ENCODE measurements at places on chromosomes 7 and 10.

DNA sequence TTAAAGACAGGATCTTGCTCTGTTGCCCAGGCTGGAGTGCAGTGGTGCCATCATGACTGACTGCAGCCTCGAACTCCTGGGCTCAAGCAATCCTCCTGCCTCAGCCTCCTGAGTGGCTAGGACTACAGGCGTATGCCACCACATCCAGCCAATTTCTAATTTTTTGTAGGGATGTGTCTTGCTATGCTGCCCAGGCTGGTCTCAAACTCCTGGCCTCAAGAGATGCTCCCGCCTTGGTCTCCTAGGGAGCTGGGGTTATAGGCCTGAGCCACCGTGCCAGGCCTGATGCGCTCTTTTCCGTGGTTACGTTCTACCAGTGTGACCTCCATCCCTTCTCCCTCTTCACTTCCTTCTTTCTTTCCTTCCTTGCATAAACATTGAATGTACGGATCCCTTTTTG is 34.2 kb upstream of the IL15RA start:
- no peak for DNase-seq

- no peak for DNase-seq
Measured at GRCh38 chr7:125090596-125090995, 161.0 kb upstream of the POT1 start.

DNA sequence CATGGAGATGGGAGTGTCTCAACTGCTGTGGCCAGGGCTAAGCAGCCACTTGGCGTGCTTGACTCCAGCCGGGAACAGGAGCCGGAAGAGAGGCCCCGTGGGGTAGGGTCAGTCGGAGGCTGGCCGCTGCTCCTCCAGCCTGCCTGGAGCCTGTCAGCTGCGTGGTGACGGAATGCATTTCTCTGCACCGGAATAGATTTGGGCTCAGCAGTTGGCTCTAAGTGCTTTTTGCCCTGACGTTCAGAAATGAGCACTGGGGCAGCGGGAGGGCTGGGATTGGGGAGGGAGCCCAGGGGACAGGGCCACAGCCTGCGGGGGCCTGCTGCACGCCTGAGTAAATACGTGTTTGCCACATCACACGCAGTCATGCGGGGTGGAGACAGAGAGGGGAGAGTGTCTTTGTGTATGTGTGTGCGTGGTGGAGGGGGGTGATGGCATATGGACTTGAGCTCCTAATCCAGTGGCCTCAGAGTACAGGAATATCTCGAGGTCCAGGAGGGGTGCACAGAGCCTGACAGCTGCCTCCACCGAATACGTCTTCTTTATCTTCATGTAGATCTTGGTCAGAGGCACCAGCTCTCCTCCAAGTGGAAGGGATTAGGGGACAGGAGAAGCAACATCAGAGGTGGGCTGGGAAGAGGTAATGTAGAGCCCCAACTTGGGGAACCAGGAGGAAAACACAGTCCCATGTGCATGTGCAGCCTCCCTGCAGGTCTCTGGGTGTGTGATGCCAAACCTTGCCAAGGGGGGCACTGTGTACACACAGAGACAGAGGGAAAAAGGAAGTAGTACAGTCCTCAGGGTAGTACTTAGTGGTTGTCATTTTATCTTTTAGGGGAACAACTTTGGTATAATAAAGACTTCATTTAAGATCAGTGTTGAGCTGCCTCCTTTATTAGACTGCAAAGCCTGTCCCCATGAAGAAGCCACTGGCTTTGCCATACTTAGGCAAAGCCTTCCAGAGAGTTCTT is 151.4 kb downstream of the CDH23 start:
- DNase-seq, result no peak

GRCh38 chr10:33073641-33074415 is 115.8 kb upstream of the ITGB1 start:
- DNase-seq, result no peak

- peak; percentile 77 for DNase-seq
Measured at GRCh38 chr7:140230516-140230860, 53.7 kb upstream of the KDM7A start.

GRCh38 chr10:121313119-121313875 is 284.9 kb downstream of the FGFR2 start:
- DNase-seq, result no peak

DNA sequence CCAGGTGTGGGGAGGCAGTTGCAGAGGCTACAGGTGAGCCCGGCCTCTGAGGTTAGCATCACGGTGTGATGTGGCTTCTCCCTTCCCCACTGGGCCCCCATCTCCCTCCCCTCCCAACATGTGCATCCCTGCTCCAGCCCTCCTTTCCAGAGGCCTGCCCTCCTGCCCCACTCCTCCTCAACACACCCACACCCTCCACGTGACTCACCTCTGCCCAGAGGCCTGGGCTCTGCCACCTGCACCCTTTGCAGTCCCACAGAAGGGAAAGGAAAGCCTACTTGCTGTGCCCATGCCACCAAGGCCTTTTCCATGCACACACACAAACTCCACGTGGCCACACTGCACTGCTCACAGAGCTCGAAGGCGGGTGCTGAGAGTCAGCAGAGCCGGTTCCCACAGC is 500.6 kb upstream of the FOXK1 start:
- DNase-seq, result no peak

- no peak for DNase-seq
Measured at GRCh38 chr10:24958091-24958720, 5.8 kb upstream of the PRTFDC1 start.

GRCh38 chr10:18306031-18306430 is 165.8 kb downstream of the CACNB2 start:
- no peak for DNase-seq

DNA sequence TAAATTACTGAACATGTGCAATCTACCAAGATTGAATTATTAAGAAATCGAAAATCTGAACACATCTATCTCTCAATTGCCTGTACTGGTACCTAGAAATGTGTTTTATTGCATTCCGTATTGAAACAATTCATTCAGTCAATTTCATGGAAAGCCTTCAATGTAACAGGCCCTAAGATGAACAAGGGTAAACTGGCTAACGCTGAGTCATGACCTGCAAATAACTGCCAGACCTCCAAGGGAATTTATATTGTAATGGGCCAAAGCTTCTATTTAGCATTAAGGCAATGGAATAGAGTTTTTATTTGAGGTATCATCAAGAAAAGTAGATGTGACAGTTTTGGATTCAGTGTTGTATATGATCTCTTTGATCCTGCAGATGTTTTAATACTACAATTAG is 49.9 kb upstream of the CD36 start:
- no peak for DNase-seq

DNA sequence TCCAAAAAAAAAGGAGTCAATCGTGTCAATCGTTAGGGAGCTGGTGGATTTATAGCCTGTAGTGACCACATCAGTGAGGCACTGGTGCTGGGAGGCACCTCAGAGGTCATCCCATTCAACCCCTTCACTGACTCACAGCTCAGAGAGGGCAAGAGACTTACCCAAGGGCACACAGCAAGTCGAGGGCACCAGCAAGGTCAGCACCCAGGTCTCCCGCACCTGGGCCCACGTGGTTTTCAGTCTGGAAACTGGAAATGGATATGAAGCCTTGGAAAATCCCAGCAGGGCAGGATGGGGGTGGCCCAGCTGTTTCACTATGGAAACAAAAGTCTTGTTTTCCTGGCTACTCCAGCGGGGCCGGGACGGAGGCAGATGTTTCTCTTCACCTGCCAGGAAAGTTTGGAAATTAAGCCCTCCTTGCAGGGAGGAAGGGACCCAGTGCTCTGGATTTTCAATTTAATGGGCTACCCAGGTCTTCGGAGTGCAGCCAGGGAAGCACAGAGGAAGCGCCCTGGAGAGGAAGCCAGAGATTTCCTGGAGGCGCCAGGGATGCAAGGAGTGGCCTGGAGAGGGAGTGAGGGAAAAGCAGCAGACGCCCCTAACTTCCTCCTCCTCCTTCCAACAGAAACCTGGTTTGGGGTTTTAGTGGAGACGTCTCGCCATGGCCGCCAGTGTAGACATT is 157.2 kb upstream of the TNRC18 start:
- DNase-seq, result no peak

- no peak for DNase-seq
Measured at GRCh38 chr10:117094856-117095255, 43.2 kb downstream of the VAX1 start.

- no peak for DNase-seq
Measured at GRCh38 chr10:125802739-125803138, 20.3 kb downstream of the UROS start.

- no peak for DNase-seq
Measured at GRCh38 chr7:126690848-126691751, 561.6 kb downstream of the GRM8 start.

- no peak for DNase-seq
Measured at GRCh38 chr7:140176122-140176701, 571 bp downstream of the KDM7A start.

- DNase-seq, result no peak
Measured at GRCh38 chr7:18116661-18117060, 89.0 kb upstream of the PRPS1L1 start.

DNA sequence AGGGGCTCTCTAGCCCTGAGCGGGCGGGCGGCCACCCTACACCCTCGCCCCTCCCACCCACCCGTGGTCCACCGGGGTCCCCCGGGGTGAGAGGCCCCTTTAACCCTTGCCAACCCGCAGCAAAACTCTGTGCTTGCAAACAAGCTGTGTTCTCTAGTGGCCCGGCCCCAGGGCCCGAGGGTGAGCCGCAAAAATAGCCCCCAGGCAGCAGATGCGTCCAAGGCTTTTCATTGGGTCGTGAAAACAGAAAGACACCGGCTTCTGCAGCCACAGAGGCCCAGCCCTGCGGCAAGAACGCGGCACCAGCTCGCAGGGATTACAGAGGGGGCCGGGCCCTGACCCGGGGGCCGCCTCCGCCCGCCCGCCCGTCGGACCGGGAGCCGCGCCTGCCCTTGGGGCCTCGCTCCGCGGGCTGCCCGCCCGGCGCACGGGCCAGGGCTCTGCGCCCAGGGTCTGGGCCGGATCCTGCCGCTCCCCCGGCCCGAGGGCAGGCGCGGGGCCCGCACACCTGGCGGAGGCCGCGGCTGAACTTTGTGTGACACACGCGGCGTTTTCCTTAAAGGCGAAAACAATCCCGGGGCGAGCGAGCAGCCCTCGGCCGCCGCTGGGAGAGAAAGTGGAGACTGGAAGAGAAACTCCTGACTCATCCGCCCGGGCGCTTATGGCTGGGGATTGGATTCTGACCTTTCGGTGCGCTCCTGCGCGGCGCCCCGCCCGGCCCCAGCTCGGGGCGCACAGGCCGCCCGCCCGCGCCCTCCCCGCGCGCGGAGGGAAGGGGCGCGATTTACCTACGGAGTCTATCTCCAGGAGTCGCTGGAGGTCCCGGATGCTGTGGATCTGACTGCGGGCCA is 2.8 kb downstream of the PDGFA start:
- DNase-seq, result peak; percentile 33

GRCh38 chr7:121395494-121395960 is 581 bp downstream of the FAM3C start:
- peak; percentile 53 for DNase-seq

DNA sequence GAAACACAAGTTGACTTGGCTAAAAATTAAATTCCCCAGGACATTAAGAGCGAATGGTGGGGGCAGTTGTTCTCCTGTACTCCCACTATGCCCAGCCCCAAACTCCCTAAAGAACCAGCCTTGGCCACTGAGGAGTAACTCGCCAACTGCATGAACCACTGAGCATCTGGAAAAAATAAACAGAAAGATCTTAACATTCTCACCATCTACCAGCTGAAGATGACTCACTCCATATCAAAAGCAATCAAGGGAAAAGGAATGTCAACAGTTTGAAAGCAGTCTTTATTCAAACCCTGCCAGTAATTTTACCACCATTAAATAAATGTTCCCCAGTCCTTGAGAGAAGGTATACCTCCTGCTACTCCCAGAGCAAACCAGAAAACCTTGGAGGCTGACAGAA is 45.4 kb downstream of the CTTNBP2 start:
- no peak for DNase-seq

DNA sequence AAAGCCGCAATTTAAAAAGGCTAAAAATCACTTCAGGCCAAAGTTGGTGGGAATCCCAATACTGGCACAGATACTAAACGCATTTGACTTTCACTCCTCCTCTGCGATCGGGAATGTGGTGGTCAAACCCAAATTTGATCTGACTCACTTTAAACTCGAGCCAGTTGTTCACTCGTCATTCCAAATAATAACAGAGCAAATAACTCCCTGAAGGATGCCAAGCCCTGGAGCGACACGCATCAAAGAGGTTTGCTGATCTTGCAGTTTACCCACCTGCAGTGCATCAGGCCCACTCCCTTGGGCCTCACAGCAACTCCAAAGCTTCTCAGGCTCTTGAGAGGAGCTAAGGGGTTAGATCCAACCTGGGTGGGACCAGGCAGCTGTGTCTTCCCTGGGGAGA is 12.2 kb downstream of the PTN start:
- no peak for DNase-seq

GRCh38 chr10:2772816-2773631 is 294.3 kb upstream of the PFKP start:
- no peak for DNase-seq

DNA sequence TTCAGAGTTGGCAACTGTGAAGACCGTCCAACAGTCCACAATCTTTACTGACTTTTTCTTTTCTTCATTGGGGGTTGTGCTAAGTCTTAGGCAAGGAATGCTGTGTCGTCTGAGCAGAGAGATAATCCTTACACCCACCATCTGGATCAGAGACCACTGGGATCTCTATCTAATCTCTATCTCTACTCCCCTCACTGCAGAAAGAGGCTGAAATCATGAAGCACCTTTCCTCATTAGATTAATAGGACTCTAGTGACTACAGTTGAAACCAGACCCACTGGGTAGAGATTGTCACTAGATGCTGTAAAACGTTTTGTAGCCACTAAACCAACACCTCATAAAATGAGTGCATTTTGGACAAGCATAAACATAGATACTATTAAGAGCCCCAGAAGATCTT is 387.4 kb upstream of the CELF2 start:
- no peak for DNase-seq

GRCh38 chr7:123270570-123270969 is 70.8 kb upstream of the SLC13A1 start:
- no peak for DNase-seq

GRCh38 chr7:93941945-93942344 is 20.4 kb downstream of the GNG11 start:
- DNase-seq, result no peak

GRCh38 chr10:1613511-1613910 is 123.8 kb downstream of the ADARB2 start:
- no peak for DNase-seq

GRCh38 chr10:10852464-10852863 is 165.2 kb upstream of the CELF2 start:
- no peak for DNase-seq

- DNase-seq, result no peak
Measured at GRCh38 chr10:110372656-110373055, 67.9 kb upstream of the SMNDC1 start.

DNA sequence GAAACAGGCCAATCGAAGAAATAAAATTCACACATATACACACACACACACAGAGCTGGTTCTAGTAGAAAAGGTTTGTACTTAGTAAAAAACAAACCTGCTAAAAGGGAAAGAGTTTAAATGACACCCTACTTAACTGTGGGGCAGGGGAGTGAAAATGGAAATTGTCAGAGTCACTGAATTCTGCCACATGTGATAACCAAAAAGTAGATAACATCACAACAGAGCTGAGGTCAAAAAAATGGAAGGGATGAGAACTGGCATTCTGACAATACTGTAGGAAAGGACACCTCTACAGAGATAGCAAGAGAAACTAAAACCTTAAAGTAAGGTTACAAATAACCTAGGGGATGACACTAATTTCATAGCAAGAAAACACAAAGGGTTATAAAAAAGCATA is 74.6 kb downstream of the CACUL1 start:
- no peak for DNase-seq

GRCh38 chr7:142892951-142893350 is 7.4 kb upstream of the TRPV6 start:
- DNase-seq, result no peak

- no peak for DNase-seq
Measured at GRCh38 chr10:614790-615582, 74.5 kb downstream of the DIP2C start.

All from stimulated activated CD4-positive, alpha-beta T cell treated with anti-CD3 and anti-CD28 coated beads, Interleukin-4, amount 100 ng/mL, for 24 hours (primary cell).